ENCODE measurements at places on chromosomes 6 and 20.

- no peak for DNase-seq
These were observed 52.3 kb upstream of the ADGRF1 start for GRCh38 chr6:47094241-47094925.

DNA sequence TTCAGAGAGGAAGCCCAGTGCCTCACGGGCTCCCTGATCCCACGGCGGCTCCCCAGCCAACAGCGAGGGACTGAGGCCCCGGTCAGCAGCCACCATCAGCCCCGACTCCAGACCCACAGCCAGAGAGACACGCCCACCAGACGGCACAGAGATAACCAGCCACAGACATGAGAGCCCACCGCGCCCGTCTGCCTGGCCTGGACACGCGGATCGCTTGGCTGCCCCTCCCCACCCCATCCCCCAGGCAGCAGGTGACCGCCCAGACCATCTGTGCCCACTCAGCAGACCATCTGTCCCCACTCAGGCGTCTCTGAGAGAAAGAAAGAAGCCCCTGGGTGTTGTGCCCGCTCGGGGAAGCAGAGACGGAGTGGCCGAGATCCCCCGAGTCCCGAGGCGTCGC is 55.5 kb upstream of the CHRNA4 start:
- DNase-seq: no peak

- no peak for DNase-seq
These were observed 51.4 kb downstream of the ZBTB9 start for GRCh38 chr6:33505548-33506370.

DNA sequence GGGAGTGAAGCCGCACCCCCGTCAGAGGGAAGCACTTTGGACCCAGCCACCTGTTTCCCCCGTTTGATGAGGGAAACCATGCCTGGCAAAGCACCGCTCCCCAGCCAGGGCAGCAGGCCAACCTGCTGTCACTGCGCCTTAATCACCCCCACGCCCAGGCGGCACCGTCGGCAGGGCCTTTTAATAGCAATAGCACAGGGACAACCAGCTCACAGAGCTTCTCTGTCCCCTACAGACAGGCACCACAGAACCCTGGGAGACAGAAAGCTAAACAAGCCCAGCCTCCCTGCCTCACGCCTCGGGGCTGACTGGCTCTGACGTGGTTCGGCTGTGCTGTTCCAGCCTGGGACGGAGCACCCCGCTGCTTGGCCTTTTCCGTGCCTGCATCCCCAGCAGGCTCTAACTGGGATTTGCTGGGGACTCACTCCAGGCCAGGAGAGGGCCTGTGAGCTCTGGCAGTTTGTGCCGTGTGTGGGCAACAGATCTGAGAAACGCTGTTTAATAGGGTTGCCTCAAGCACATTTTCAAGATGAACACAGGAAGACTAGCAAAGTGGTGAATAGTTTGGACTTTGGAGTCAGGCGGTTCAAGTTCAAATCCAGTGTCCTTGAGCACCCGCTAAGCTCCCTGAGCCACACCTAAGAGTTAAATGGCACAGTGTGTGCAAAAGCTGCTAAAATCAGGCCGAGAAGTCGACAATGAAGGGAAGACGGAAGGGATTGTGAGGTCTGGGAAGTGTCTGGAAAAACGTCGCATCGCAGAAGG is 223.8 kb downstream of the NRN1 start:
- no peak for DNase-seq

Data from stimulated activated naive CD8-positive, alpha-beta T cell treated with anti-CD3 and anti-CD28 coated beads, Interleukin-15, Interleukin-2, amounts not matched to agents 100 U/mL and 50 U/mL, for 24 hours (primary cell).